Naive thymus-derived CD4-positive, alpha-beta T cell (primary cell): ENCODE measurements at places on chromosomes 7 and 10.

GRCh38 chr10:117175901-117176534 lies 21.3 kb upstream of the KCNK18 start:
- peak; percentile 65 for DNase-seq

GRCh38 chr7:23022258-23022769 lies 8.4 kb upstream of the HYCC1 start:
- no peak for DNase-seq

GRCh38 chr10:118662228-118663035 lies 67.0 kb upstream of the PRLHR start:
- peak; percentile 68 for DNase-seq

DNA sequence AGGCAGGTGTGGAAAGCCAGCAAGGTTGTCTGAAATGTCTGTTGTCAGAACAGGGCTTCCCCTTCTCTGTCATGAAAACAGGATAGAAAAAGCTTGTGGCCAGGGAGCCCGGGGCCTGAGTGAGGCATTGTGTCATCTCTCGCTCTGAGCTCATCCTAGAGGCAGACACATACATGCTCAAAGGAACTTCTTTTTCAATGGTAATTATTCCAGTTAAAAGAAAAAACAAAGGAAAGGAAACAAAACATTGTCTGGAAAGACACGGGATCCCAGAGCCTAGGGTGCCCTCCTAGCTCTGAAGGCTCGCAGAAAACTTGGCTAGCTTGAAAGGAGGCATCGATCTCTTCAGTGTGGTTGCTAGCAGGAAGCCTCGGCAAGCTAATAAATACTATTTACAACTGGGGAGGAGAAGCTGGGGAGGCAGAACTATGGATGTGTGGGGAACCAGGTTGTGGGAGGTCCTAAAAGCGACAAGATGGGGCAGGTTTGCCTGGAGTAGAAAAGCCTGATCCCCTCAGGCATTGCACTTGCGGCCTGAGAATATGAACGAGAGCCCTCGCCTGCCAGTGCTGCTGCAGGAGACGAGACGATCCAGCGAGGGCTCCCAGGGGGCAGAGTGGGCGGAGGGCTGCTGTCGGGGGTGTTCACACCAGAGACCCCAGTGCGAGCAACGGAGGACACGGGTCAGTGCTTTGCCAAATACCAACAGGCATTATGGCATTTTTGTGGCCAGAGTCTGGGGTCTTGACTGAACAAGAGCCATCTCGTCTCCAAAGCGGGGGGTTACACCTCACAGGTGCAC lies 32.8 kb upstream of the DGKI start:
- no peak for DNase-seq

GRCh38 chr7:77843194-77843593 lies 44.6 kb downstream of the PHTF2 start:
- DNase-seq: no peak

DNA sequence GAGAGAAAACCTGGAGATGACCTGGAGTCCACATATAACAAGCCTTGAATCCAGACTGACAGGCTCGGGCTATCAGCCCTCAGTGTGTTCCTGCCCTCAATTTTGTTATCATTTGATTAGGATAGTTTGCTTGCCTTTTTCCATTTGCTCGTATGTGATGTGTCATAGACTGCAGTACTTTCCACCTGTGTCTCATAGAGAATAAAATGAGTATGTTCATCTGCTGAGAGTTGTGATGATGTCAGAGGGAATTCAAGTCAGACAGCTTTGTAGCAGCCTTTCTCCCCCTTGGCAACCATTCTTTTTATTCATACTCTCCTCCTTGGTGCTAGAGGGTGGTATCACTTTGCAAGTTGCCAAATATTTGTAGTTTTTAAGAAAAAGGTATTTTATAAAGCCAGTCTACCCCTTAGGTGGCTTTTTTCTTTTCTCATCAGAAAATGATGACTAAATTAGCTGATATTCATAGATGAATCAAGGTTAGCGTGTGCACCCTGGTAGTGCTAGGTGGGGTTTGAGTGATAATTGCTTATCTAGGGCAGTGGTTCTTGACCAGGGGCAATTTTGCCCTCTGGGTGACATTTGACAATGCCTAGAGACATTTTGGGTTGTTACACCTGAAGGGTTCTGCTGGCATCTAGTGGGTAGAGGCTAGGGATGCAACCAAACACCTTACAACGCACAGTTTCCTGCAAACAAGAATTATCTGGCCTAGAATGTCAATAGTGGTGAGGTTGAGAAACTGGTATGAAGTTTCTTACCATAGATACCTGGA lies 5.4 kb downstream of the SGPL1 start:
- DNase-seq: no peak

DNA sequence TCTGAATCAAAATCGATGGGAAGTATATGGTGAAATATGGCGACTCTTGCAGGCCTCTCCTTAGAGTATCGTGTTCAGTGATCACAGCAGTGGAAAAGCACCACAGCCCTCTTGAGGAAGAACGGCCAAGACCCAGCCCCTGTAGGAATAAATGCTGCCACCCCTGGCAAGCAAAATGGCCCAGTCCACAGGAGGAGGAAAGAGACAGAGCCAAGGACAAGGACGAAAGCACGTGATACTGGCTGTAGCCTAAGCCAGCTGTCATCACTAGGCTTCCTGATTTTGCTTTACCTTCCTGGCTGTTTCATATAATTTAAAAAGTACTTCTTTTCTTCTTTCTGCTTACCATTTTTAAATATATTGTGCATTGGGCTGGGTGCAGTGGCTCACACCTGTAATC lies 395.0 kb upstream of the SHH start:
- no peak for DNase-seq

GRCh38 chr7:132437730-132438129 lies 138.5 kb downstream of the PLXNA4 start:
- DNase-seq: peak; percentile 51

GRCh38 chr7:2357571-2357970 lies 2.9 kb downstream of the EIF3B start:
- no peak for DNase-seq

DNA sequence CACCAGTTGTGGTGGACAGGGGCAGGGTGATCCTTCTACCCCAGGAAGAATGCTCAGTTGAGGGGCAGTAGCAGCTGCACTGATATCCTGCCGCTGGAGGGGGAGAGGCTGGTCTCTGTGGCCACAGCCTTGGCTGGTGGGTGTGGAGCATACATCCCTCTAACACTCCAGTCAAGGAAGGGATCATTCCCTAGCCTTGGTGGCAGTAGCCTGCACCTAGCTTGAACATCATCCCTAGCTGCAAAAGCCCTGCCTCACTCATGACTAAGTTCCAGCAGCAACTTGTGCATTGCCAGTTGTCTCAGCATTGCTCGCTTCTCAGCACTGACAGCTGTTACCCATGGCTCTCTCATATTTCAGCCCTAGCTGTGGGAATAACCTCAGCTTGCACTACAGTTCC lies 688.9 kb upstream of the POT1 start:
- no peak for DNase-seq

- no peak for DNase-seq
Measured at GRCh38 chr10:45427262-45427969, 53.4 kb downstream of the ALOX5 start.

DNA sequence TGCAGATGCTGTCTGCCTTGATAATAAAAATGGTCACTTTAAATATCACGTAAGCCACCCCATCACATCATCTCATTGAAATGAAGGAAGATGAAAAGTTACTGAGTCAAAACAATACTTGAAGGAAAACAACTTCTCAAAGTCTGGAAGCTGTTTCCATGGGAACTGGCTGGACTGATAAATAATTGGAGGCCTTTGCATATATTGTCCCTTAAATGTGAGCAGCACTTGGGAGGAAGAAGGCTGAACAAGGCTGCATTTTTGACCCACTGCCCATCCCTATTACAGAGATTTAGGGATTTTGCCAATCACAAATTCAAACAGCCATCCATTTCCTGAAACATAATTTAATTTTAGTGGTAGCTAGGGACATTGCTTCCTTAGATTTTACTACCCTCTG lies 18.2 kb upstream of the MAGI2 start:
- no peak for DNase-seq

DNA sequence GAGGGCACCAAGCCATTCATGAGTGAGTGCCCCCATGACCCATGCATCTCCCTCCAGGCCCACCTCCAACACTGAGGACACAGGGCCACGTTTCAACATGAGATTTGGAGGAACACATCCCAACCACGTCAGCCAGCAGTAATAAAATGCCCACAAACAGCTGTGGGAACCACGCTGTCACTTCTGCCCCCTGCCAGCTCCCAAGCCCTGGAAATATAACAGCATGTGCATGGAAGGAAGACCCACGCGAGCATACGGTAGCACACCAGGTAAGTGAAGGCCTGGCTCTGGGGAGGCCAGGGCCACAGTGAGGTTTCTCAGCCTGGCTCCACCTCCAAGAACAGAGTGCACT lies 168.9 kb upstream of the PFKP start:
- DNase-seq: no peak

DNA sequence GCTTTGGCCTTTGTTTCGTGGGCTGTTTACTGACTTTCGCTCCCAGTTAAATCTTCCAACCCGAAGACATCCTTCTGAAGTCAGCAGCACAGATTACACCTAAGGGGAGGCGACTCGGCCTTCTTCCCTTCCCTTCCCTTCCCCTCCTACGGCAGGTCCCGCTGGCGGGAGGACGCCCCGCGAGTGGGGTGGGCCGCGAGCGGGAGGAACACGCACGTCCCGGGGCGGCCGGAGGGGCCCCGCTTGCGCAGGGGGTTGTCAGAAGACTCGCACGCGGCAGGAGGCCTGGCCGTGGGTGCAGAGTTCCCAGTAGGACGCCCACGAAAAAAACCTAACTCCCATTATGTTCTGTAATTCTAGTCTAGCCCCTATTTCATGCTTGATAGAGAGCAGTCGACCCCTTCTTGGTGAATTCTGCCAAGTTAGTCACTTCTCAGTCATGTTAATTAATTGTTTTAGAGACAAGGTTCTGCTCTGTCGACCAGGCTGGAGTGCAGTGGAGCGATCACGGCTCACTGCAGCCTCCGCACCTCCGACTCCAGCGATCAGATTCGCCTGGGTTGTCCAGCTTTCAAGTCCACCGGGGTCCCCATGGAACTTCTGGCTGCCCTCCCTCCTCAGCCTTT lies 19.2 kb upstream of the ZNF32 start:
- no peak for DNase-seq

DNA sequence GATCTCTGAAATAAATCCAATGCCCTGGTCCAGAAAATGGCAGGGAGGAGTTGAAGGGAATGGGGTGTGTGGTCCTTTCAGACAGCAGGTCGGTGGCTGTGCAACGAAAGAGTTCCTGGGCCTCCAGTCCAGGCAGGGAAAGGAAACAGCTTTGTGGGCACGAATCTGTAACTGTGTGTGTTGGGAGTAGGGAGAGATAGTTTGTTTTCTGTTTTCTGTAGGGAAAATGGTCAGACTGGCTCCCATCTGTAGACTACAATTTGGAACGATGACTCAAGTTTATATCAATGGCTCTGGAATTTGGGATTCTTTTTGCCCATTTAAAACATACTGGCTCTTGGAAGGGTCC lies 2.6 kb upstream of the HOXA9 start:
- no peak for DNase-seq

- DNase-seq: no peak
Measured at GRCh38 chr10:24806262-24806661, 82.6 kb upstream of the ARHGAP21 start.

GRCh38 chr10:62399211-62399610 lies 25.0 kb downstream of the ZNF365 start:
- no peak for DNase-seq

GRCh38 chr7:128172151-128172550 lies 68.9 kb upstream of the LEP start:
- DNase-seq: no peak

- DNase-seq: no peak
Measured at GRCh38 chr10:72762042-72762441, 70.1 kb downstream of the MCU start.

- no peak for DNase-seq
Measured at GRCh38 chr10:66811211-66811610, 114.6 kb upstream of the LRRTM3 start.

- DNase-seq: no peak
Measured at GRCh38 chr10:114279901-114280644, 41.0 kb downstream of the VWA2 start.

- no peak for DNase-seq
Measured at GRCh38 chr7:46220066-46220630, 299.1 kb upstream of the IGFBP3 start.

GRCh38 chr7:140334341-140335057 lies 63.8 kb downstream of the SLC37A3 start:
- DNase-seq: no peak

- no peak for DNase-seq
Measured at GRCh38 chr7:4460597-4460996, 221.5 kb upstream of the FOXK1 start.

DNA sequence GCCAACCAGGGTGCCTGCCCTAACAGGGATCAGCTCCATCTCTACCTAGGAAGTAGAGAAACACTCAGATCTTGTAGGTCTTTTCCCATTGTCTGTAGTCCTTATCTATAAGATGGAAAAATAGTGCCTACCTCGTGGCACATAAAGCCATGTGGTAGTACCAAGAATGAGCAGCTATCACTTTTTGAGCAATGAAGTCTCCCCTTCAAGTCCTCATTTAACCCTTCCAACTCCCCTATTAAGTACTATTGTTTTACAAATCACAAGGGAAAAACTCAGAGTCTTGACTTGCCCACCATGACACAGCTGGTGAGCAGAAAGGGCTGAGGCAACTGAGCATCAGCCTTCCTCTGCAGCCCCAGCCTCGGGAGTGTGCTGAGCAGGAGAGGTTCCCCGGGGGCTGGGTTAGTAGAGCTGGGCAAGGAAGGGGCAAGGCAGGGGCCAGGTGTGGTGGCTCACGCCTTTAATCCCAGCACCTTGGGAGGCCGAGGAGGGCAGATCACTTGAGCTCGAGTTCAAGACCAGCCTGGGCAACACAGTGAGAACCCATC lies 3.3 kb downstream of the FRAT2 start:
- no peak for DNase-seq

GRCh38 chr7:77425101-77426051 lies 9.2 kb upstream of the GSAP start:
- DNase-seq: no peak

GRCh38 chr7:129434675-129435318 lies 565 bp downstream of the STRIP2 start:
- DNase-seq: no peak

DNA sequence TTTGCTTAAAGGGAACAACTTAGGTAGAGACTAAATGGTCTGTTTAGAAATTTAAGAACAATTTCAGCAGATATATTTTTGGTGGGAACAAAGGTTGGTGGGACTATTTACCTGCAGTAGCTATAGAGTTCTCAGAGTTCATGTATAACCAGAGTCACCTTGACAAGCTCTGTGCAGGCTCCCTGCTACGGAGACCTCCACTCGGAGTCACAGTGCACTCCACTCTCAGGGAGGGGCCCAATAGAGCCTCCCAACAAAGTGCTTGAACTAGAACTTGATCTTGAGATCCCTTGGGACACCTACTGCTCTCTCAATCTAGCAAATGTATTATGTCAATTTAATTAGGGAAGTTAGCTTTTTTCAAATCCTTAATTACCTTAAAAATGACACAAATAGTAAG lies 2.3 kb downstream of the MYPN start:
- no peak for DNase-seq
